ENCODE measurements at places on chromosomes 13 and 19.
A peak's percentile ranks its signal among the peaks of the same experiment; 100 is the strongest.

- DNase-seq: no peak
Measured at GRCh38 chr13:89988206-89988605, 1359.3 kb upstream of the MIR17HG start.

- DNase-seq: no peak
Measured at GRCh38 chr19:4517451-4518057, 732 bp downstream of the PLIN4 start.

- DNase-seq: no peak
Measured at GRCh38 chr19:49881186-49881585, 3.7 kb downstream of the TBC1D17 start.

GRCh38 chr19:1466461-1467214 lies 12.4 kb downstream of the C19orf25 start:
- no peak for DNase-seq

GRCh38 chr13:42354241-42355091 lies 82.5 kb downstream of the AKAP11 start:
- peak; percentile 47 for DNase-seq

- DNase-seq: no peak
Measured at GRCh38 chr19:55609326-55609725, 3.9 kb downstream of the ZNF865 start.

- no peak for DNase-seq
Measured at GRCh38 chr13:51955281-51955771, 55.9 kb downstream of the ATP7B start.

- no peak for DNase-seq
Measured at GRCh38 chr13:48976576-48977285, 1.0 kb downstream of the FNDC3A start.

DNA sequence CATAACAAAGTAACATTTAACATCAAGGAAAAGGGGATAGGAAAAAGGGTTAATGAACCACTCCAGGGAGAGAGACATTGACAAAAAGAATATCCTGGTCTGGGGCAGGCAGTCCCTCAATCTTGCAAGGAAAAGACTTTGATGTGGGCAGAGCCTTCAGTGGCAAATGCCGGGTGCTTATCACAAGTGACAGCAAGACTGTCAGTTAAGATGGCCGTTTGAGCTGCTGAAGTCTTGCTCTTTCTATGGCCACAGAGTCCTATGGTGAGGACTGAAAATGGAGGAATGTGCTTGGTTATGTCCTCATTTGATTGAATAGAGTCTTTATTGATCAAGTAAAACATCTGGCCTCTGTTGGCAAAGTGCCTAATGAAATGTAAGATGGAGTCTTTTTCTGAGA lies 112.1 kb downstream of the B3GLCT start:
- no peak for DNase-seq

GRCh38 chr13:33676045-33676989 lies 141.6 kb upstream of the RFC3 start:
- DNase-seq: no peak

DNA sequence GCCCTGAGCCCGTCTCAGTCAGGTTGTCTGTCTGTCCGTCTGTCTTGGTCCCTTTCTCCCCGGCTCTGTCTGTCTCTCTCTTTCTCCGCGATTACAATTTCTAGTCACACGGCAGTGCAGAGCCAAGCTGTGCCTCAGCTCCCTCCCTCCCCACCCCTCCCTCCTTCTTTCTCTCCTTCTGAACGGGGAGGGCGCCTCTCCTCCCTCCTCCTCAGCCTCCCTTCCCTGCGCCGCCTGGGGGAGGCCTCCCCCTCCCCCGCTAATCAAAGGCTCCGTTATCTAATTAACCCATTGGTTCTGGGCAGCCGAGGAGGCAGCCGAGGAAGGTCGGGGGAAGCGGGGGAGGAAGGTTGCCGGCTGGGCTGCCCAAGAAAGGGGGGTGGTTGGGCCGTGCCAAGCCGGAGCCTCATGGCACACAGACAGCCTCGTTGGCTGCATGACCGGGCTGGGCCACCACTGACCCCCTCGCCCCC lies 16.5 kb downstream of the LRRC4B start:
- no peak for DNase-seq

DNA sequence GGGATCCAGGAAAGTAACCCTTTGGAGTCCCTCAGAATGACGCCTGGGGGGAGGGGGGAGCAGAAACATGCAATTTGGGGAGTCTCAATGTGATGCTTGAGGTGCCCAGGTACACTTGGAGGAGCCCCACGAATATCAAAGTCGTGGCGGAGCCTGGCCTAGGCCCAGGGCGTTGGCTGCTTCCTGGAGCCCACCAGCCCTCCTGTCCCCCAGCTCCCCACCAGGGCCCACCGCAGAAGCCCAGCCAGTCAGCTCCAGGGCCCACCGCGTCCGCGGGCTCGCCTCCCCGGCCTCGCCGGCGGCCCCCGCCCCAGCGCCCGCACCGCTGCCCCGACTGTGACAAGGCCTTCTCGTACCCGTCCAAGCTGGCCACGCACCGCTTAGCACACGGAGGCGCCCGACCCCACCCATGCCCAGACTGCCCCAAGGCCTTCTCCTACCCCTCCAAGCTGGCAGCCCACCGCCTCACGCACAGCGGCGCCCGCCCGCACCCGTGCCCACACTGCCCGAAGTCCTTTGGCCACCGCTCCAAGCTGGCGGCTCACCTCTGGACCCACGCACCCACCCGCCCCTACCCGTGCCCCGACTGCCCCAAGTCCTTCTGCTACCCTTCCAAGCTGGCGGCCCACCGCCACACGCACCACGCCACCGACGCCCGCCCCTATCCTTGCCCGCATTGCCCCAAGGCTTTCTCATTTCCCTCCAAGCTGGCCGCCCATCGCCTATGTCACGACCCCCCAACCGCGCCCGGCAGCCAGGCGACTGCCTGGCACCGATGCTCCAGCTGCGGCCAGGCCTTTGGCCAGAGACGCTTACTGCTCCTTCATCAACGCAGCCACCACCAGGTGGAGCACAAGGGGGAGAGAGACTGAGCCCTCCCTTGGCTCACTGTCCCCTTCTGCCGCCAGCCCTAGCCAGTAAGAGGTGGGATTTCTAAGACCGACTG lies 2.1 kb downstream of the ZNF575 start:
- DNase-seq: no peak

- DNase-seq: no peak
Measured at GRCh38 chr19:2944403-2944774, 382 bp downstream of the ZNF77 start.

DNA sequence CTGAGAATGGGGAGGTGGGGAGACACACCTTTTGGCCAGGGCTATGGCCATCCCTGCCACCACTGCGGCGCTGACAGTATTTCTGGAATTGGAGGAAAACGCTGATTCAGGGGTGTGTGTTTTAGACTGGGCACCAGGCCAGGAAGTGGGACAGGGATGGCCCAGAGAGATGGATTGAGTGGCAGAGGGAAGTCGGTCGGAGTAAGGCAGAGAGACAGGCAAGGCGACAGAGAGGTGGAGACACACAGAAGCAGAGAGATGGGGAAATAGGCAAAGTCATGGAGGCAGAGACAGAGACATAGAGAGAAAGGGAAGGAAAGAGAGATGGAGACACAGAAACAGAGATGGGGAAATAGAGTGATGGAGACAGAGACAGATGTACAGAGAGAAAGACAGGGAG lies 4.1 kb upstream of the C19orf81 start:
- DNase-seq: no peak

DNA sequence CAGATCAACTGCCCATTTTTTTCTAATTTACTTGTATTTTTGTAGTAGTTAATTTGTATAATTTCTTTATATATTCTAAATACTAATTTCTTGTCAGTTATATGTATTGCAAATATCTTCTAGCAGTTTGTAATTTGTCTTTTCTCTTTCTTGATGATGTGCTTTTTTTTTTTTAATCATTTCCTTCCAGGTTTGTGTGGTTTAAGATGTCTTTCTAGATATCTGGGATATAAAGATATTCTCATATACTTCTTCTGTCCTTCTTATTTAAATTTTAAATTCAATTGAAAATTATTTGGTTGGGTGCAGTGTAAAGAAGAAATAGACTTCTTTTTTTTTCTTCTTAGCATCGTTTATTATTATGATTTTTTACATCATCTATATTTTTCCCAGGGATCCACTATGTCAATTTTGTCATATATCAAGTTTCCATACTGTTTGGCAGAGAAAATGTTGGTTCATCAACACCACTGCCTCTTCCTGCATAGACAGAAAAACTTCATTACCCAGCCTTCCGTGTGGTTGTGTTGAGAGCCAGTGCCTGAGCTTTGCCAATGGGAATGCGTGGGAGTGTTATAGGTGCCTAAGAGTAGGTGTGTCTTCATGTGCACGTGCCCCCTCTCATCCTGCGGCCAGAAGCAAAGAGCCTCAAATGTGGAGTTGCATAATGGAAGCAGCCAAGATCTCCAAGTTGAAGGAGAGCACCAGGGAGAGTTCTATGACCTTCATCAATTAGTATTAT lies 15.8 kb downstream of the CPB2 start:
- DNase-seq: no peak

DNA sequence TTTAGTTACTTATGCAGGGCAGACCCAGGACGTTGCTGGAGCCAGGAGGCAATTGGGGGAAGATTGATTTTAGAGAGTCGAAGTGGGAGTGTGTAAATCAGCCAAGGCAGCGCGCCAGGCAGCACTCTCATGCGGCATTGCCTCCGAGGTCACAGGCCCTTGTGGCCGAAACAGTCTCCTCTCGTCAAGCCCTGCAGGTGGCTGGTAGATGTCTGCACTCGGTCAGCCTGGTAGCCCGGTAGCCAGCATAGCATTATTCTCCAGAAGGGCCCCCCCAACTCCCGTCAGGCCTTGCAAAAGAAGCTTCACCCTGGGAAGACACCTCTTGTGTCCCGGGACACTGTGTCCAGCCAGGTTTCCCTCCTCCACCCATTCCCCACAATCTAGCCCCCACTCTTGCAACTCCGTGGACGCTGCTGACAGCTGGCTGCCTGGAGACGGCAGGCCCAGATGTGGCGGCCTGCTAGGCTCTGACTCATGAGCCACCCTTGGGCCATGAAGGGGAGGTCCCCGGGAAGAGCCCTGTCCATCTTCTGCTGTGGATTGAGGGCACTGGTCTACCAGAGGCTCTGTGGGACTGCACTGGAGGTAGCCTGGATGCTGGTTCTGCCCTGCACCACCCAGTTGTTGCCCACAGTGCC lies 2.6 kb upstream of the PEPD start:
- DNase-seq: no peak

DNA sequence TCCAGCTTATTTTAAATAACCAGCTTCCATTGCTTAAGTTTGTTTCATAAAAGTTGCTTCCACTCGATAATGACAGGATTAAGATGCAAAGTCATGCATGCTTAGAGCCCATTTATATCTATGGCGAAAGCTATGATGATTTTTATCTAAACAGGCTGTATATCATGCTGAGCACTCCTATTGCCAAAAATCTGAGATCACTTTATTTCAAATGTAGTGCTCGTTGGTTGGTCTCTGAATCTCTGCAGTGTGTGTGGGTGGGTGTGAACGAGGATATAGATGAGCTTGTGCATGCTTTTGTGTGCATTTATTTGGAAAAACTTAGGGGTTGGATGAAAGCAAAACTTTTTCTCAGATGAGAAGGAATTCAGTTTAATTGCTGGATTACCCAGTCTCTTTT lies 27.0 kb upstream of the ARGLU1 start:
- DNase-seq: no peak

DNA sequence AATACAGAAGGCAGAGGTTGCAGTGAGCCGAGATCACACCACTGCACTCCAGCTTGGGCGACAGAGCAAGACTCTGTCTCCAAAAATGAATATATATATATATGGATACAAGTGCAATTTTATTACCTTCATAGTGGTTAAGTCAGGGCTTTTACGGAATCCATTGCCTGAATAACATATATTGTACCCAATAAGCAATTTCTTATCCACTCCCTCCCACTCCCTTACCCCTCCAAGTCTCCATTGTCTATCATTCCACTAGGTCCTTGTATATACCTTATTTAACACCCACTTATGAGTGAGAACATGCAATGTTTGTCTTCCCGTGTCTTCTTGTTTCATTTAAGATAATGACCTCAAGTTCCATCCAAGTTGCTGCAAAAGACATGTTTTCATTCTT lies 48.3 kb upstream of the AKAP11 start:
- DNase-seq: no peak

- no peak for DNase-seq
Measured at GRCh38 chr19:40762754-40763470, 11.9 kb downstream of the SNRPA start.

GRCh38 chr13:110303644-110304043 lies 3.3 kb downstream of the COL4A1 start:
- no peak for DNase-seq

GRCh38 chr13:95245071-95245470 lies 56.2 kb downstream of the ABCC4 start:
- no peak for DNase-seq

DNA sequence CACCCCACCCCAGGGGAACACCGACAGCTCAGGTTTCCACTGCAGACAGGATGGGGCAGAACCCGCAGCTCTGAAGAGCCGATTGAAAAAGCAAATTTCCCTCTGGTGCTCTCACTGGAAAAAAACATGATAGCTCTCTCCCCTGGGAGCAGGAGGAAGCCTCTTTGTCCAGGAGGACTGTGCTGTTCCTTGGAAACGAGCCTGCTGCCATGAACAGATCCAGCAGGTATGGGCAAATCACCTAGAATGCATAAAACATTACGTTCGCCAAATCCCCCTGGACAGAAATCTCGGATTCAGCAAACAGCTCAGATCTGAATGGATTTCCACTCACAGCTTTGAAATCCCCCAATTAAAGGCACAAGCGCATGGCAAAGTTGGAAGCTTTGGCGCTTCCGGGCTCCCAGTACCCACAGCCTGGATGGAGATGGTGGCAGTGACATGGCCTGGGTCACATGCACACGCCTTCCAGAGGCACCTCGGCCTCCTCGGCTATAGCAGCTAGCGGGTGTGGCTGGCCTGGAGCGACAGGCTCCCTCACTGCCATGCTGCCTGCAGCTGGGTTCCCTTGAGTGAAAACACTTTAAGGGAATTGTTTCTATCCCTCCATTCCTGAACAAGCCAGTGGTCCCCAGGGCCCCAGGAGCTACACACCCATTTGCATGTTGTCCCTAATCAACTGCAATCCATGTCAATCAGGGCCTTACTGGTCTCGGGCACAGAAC lies 59.1 kb downstream of the CEBPG start:
- DNase-seq: no peak

GRCh38 chr19:1427221-1427920 lies 10.8 kb upstream of the RPS15 start:
- DNase-seq: no peak

DNA sequence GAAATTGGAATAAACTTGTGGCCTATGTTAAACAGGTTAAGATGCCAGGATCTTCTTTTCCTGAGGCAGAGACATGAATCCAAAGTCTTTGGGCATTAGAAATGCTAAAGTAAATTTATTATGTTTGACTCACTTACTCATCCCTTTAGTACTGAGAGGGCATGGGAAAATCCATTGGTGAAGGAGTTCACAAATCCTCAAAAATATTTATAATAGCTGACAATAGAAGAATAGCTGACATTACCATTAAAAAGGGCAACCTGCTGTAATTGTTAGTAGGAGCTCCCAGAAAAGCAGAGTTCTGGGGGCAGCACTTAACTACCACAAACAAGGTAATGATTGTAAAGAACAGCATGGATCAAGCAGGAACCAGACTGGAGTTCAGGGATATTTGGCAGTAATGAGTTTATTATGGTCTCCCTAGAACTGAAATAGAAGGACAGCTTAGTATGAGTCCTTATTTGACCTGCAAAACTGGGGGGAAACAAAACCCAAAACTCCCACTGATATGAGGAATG lies 285.8 kb upstream of the KLHL1 start:
- no peak for DNase-seq
